ENCODE measurements at places on chromosomes 7 and 10. TPM values are rescaled to one million over a fixed set of nuclear protein-coding genes. Genes with fewer than 3 reads are reported as not detected.

DNA sequence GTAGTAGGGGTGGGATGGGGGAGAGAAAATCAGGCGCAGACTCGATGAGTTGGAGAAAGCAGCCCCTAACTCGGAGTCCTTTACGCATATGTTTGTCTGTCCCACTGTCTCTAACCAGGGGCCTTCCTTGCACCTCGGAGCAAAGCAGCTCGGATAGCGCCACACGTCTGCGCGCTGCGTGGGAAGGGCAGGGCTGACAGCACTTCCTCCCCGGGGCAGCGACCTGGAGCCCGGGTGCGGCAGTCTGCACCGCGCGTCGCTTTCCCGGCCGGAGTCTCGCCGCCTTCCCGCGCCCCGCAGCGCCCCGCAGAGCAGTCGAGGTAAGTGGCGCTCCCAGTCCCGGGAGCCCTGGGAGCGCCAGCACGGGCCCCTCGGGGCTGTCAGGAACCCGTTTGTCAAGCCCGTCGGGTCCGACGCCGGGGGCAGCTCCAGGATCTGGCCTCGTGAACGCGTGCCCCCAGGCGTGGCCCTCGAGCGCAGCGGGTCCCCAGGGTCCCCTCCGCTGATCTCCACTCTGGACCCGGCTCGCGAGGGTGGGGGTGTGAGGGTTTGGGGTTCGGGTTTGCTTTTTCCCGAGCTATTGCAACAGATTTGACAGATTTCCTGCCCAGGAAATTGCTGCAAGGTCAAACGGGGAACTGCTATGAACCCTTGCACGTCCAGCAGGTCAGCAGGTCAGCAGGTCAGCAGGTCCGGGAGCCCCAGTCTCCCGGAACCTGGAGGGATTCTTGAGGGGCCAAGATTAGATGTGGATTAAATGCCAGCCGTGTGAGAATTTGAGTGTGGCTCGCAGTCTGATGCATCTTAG lies 597 bp downstream of the APBB1IP start:
- H3K36me3 ChIP-seq = no peaks in the 10 kb centered on the region
- H3K4me1 ChIP-seq = no peaks in the 10 kb centered on the region
- H3K27me3 ChIP-seq = no peaks in the 10 kb centered on the region
- DNase-seq = no peak
- peak overlapping the region; percentile 70 for H3K4me3 ChIP-seq

- no peak for DNase-seq
- no peak overlapping the region for H3K27ac ChIP-seq
- H3K36me3 ChIP-seq = peaks cover 21% of the 10 kb centered on the region
- H3K4me3 ChIP-seq = no peak overlapping the region
These were observed 25.5 kb downstream of the VSIR start for GRCh38 chr10:71747551-71748523.

DNA sequence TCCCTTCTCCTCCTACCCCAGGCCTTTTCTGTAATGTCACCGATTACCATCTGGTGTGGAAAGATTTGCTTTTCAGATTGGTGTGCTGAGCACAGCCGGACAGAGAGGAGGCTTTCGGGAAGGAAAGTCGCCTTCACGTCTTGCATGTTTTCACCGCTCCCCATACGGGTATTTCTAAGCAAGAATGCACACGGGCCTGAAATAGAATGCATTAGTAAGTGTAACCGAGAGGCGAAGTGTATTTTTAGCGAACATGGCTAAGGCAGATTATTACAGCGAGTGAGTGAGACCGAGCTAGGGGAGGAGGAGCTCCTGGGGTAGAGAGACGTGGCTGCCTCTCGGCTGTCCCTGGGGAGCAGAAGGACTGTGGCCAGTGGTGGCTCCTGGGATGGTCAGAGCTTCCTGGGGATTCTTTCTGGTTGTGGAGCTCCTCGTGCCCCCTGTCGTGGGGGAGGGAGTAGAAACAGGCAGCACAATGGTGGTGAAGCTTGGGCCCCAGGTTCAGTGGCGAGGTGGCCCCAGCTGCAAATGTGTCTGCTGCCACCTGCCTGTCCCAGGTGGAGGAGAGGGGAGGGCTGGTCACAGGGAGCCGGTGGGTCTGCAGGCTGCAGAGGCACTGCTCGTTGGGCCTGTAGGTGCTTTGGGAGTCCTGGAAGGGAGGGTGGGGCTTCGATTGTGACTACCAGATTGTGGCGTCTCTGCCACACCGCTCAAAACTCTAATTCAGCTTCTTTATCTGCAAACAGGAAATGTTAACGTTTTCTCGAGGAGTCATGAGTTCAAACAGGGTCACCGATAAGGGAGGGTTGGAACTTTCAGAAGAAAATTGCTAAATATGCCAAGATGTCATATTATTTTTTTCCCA lies 135.8 kb downstream of the CAMK1D start:
- no peaks in the 10 kb centered on the region for H3K27me3 ChIP-seq
- H3K27ac ChIP-seq = peak overlapping the region; percentile 67
- peak; percentile 10 for DNase-seq
- peak overlapping the region; percentile 50 for H3K4me3 ChIP-seq
- H3K4me1 ChIP-seq = peaks cover 19% of the 10 kb centered on the region

Gene CAMK2G
- 78.8 TPM for total RNA-seq
